ENCODE measurements at places on chromosomes 5 and 9.

DNA sequence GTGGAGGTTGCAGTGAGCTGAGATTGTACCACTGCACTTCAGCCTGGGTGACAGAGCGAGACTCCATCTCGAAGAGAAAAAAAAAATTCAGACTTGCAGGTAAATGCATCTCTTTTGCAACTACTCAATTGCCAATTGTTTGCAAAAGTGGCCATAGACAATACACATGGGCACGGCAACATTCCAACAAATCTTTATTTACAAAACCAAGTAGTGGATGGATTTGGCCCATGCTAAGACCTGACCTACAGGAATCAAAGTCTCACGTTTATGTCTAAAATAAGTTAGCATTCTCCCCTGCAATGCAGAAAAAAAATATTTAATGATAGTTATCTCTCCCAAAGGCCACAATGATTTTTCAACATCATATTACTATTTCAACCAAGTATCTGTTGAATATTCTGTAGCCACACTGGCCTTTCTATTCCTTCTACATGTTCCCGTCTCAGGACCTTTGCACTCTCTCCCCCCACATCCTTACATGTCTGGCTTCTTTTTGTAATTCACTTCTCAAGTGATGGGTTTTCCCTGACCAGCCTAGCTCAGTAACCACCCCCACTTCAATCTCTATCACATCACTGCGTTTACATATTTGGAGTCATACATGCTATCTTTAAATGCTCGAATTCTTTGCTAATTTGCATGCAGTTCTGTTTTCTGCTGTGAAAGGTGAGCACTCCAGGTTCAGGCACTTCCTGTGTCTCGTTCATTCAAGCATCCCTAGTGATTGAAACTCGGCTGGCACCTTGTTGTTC lies 54.2 kb downstream of the FNBP1 start:
- no peak for DNase-seq

DNA sequence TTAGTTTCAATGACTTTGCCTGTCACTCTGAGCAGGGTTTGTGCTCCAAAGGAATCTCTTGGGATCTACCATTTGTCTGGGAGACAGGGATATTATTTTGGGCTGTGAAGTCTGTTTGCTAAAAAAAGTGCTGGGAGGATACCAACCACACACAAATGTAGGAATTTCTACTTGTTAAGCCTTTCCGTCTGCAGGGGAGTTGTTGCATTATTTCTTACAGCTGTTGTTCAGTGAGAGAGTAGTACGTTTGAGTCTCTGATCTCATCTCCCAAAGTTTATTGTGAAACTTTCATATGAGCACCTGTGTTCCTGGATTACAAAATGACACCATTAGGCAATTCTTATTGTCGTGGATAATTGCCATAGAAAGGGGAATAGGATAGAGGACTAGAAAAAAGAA lies 78.3 kb upstream of the SEMA6A start:
- DNase-seq = peak; percentile 12

GRCh38 chr5:158998793-158999325 lies 100.9 kb downstream of the EBF1 start:
- DNase-seq = no peak

GRCh38 chr5:34488984-34489383 lies 167.1 kb upstream of the RAI14 start:
- DNase-seq = no peak

GRCh38 chr5:58816181-58816731 lies 233.4 kb downstream of the RAB3C start:
- DNase-seq = no peak

DNA sequence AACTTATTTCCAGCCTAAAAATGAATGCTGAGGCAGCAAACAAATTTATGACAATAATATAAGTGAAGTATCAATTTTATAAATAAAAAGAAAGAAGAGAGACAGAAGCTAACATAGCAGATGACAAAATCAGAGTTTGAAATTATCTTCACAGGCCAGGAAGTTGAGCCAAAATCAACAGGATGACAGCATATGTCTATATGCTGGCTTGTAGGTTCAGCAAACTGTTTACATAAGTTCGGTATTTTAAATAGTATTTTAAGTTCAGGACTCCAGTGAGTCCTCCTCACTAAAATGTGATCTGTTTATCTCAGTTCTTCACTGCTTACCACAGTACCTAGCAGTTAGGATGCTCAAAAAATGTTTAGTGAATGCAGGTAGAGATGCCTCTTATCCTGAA lies 359.6 kb upstream of the SMC2 start:
- peak; percentile 39 for DNase-seq

DNA sequence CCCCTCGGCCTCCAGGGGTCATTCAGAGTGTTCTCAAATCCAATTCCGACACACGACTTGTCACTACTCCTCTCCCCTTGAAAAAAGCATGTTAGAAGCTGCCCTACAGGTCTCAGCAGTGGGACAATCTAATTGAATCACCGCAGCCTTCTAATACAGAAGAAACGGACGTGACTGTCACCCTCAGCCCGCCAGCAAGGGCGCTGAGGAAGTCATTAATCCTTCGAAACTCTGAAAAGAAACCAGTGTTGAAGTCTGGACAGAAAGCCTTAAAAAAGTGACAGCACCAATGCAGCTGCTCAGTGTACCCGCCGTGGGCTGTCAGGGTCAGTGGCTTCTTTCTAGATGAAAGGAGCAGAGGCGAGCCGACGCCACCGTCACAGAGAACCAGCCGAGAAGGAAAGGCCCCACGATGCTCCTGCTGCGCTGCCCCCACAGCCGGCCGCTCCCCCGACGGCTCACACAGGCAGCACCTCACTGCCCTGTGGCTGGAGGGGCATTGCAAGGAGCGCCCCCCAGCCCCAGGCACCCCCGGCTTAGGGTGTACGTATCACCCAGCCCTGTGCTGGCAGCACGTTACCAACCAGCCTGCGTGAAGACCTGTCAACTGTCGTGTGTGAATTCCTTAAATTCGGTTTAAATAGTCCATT lies 5.7 kb downstream of the BRD3OS start:
- no peak for DNase-seq

DNA sequence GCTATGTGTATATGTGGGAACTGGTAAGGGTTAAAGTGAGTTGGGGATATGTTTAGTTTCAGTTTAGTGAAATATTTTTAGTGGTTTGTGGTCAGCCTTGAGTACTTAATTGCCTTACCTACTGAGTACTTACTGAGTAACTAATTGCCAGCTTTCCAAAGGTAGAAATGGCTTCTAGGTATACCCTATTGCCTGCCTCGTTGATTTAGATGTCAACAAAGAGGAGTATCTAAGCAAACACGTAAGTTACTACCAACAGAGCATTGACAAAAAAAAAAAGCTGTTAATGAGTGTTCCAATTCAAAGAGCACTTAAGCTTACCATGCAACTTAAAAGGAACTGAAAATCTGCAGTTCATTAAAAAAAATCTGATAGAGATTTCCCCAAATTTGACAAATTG lies 8.8 kb downstream of the ATP10B start:
- DNase-seq = no peak

- peak; percentile 91 for DNase-seq
These were observed 958 bp upstream of the NFIL3 start for GRCh38 chr9:91424403-91425176.

DNA sequence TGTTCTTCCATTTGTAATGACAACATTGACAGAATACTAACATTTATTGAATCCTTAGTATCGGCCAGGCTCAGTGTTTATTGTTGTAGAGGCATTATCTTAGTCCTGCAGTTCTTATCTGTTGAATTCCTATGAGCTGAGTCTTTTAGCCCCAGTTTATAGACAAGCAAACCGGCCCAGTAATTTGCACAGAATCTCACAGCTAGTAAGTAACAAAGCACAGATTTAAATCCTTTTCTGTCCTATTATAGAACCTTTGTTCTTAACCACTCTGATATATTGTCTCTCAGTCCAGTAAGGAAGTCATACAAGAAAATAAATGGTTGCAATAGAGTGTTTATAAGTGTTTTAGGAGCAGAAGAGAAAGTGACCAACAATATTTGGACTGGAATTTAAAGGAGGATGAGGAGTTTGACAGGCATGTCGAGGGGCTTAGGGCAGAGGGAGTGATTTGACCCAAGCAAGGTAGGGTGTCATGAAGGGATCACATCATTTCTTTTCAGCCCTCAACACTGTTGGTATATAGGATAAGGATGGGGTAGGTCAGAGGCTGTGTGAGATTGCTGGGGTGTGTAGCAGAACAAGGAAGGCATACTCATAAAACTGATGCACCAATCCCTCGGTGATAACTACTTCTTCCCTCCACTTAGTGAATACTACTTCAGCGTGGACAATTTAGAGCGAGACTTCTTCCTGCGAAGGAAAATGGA lies 39.5 kb downstream of the LARP1 start:
- DNase-seq = no peak

GRCh38 chr5:127970854-127971425 lies 112.6 kb upstream of the SLC12A2 start:
- DNase-seq = no peak

DNA sequence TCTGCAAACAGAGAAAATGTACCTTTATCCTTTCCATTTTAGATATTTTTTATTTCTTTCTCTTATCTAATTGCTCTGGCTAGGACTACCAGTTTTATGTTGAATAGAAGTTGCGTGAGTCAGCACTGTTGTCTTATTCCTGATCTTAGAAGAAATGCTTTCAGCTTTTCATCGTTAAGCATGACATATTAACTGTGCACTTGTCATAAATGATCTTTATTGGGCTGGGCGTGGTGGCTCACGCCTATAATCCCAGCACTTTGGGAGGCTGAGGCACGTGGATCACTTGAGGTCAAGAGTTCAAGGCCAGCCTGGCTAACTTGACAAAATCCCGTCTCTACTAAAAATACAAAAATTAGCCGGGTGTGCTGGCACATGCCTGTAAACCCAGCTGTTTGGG lies 8.2 kb upstream of the ECM2 start:
- no peak for DNase-seq

GRCh38 chr9:21904776-21905175 lies 89.4 kb downstream of the CDKN2A start:
- DNase-seq = peak; percentile 28

GRCh38 chr5:135230251-135230925 lies 168.6 kb downstream of the MACROH2A1 start:
- DNase-seq = peak; percentile 84

DNA sequence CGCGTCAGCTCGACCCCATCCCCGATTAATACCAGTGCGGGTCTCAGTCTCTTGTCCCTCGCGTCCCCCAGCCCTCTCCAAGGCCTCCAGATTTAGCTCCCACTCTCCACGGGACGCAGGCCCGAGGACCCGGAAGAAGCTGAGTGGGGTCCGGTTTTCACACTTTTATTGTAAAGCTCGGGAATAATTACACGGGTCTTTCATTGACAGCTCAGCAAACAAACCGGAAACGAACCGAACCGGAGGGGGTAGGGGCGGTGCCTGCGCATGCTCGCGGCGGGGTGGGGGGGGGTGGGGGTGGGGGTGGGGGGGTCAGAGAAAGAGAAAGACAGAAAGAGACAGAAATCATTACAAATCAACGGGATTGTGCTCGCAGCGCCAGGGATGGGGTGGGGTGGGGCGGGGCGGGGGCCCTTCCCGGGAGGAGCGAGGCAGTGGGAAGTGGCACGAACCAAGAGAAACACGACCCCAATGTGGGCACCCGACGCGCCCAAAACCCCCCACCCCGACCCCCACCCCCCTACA lies 27.9 kb downstream of the PCDH1 start:
- DNase-seq = peak; percentile 20

- no peak for DNase-seq
These were observed 75.9 kb downstream of the TENT4A start for GRCh38 chr5:6788956-6789649.

- no peak for DNase-seq
These were observed 74.4 kb upstream of the ATP10B start for GRCh38 chr5:160926428-160926827.

DNA sequence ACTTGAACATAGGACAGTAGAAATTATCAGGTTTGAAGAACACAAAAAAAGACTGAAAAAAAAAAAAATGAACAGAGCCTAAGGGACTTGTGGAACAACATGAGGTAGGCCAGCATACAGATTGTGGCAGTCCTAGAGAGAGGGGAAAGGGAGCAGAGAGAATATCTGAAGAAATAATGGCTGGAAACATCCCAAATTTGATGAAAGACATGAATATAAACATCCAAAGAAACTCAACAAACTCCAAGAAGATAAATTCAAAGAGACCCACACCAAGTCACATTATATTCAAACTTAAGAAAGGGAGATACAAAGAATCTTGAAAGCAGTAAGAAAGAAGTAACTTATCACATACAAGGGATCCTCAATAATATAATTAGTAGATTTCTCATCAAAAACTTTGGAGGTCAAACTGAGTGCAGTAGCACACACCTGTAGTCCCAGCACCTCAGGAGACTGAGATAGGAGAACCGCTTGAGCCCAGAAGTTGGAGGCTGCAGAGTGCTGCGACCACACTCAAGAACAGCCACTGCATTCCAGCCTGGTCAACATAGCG lies 9.1 kb downstream of the PLAA start:
- no peak for DNase-seq

DNA sequence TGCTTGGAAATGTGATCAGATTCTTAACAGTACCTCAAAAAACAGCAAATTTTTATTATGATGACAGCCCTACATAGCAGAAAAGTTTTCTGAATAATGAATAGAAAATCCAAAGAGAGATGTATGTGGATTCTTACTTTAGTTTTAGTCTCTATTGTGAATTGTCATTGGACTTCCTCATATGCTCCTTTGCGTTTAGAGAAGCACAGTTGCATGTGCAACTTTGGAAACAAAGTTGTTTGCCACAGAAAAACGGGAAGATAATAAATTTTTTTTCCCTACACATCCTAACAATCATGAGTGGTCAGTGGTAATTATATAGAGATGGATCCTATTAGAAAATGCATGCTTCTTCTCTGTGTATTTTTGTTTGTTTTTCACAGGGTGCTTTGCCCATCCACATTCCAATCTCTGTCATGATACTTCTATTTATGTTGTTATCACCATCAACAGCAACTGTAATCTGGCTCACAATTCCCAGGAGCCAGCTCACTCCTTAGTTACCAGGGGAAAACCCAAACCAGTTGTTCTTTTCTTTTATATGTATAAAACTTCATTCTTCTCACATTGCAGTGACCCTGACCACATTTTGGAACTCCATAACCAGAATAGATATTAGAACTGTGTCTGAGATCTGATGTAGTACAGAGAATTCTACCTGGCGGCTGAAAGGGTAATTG lies 118.7 kb downstream of the NDUFS4 start:
- DNase-seq = peak; percentile 8

DNA sequence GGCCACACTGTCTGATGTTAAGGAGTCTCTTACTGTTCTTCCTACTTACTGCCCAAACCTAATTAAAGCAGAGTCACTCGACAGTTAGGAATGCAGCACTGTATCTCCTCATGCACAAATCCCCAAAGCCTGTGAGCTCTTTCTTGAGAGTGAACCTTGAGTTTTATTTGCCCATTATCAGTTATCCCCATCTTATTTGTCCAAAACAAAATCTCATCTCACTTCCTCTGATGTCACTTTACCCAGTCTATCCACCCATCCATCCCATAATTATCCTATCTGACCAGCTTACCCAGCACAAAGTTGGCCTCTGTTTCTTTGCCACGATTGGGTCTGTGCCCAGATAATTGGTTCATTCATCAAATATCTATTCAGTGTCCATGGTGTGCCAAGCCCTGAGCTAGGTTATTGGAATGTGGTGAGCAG lies 250.8 kb downstream of the SLIT3 start:
- DNase-seq = peak; percentile 27

- peak; percentile 87 for DNase-seq
These were observed 46.5 kb downstream of the SH3PXD2B start for GRCh38 chr5:172407822-172408221.

Data from fibroblast of mammary gland (primary cell).